ENCODE measurements at places on chromosomes 11 and 22.

- DNase-seq: no peak
These were observed 148.3 kb upstream of the RASSF10 start for GRCh38 chr11:12860827-12861226.

GRCh38 chr11:122160841-122161590, 45.0 kb upstream of the BLID start:
- DNase-seq: no peak

DNA sequence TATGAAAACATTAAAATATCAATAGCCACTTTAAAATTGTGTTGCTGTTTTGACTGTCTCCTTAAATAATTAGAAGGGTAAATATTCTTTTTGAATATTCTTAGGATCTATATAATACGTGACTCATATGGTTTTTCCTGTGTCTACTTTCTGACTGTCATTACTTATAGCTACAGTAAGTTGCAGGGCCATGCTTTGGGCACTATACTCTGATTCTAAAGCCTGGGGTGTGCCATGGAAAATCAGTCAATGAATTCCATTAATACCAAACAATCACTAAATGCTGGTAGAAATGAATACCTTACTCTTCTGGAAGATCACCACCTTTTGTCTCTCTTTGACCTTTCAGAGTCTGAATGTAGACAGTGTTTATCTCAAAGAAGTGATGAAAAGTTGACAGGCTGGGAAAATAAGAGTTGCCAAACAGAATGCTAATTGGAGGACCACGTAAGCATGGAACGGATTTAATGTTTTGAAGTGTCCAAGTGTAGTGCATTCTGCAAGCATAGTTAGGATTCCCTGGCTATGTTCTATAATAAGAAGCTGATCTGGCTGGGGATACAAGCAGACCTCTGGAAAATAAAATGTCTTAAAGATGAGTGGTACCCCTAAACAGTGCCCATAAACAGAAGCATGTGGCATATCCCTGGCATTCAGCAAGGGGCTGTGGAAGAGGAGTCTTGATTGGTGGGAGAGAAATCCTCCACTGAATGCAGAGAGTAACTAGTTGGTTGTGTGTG, 16.8 kb downstream of the LUZP2 start:
- DNase-seq: no peak

DNA sequence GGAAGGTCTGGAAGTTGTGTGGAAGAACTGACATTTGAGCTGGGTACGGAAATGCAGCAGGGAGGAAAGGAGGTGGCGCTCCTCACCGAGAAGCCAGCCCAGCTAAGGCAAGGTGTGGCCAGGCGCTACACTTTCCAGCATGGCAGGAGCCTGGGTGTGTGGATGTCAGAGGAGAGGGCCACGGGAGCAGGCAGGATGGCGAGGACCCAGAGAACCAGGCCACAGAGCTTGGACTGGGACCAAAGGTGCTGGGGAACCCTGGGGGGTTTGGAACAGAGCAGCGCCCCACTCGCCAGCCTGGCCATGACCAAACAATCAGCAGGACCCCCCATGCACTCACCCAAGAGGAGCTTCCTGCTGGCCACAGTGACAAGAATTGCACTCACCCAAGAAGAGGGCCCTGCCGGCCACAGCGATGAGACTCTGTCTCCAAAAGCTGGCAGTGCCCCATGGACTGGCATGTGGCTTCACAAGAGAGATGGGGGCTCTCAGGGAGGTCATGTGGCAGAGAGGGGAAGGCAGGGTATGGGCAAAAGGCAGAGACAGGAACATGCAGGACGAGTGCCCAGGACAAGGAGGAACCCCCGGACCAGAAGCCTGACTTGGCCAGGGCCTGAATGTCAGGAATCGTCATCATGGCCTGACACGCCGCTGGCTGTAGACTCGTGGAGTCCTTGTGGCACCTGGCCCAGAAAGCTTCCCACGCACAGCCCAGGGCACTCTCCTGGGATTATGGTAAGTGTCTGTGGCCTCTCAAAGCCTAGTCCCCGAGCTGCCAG, 45.4 kb downstream of the IGF2 start:
- no peak for DNase-seq

- no peak for DNase-seq
These were observed 81.7 kb downstream of the PHF21B start for GRCh38 chr22:44928136-44928463.

DNA sequence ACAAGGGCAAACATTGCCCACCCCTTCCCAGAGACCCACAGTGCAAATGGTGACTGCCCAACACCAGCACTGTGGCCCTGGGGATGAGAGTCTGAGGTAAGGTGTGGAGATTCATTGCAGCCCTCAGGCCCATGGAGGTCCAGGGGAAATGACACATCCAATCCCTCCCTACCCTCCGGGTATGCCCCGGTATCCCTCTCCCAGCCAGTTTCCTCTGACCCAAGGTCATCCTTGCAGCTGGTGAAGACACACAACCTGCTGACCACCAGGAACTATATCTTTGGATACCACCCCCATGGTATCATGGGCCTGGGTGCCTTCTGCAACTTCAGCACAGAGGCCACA, 18.9 kb upstream of the UVRAG start:
- DNase-seq: no peak

DNA sequence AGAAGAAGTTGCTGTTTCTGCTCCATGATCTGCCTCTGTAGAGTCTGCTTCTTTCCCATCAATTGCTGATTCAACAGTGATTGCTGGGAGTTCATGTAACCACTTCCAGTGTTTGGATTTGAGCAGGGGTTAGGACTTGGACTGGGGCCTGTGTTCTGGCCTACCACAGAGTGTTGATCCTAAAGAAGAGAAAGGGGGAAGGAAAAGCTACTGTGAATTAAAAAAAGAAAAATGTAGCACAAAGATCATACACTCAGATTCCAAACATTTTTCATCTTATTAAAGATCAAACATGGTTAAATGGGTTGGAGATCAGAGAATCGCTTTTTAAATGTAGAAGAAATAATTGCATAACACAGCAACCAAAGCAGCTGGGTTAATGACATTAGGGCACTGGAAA, 67.6 kb upstream of the MTMR2 start:
- DNase-seq: no peak

GRCh38 chr11:128282053-128282452, 305.3 kb downstream of the ETS1 start:
- DNase-seq: no peak

GRCh38 chr11:115191761-115192160, 312.5 kb downstream of the CADM1 start:
- DNase-seq: no peak
